ENCODE measurements at places on chromosomes 12 and 14. TPM values are rescaled to one million over a fixed set of nuclear protein-coding genes. Genes with fewer than 3 reads are reported as not detected.

NYNRIN gene
- total RNA-seq = 1.3 TPM

LGR5 gene
- total RNA-seq = not detected

SLC25A47 gene
- total RNA-seq = not detected

INSM2 gene
- total RNA-seq = not detected

ZNF891 gene
- total RNA-seq = 1.1 TPM
